ENCODE measurements at places on chromosomes 13 and 19.

DNA sequence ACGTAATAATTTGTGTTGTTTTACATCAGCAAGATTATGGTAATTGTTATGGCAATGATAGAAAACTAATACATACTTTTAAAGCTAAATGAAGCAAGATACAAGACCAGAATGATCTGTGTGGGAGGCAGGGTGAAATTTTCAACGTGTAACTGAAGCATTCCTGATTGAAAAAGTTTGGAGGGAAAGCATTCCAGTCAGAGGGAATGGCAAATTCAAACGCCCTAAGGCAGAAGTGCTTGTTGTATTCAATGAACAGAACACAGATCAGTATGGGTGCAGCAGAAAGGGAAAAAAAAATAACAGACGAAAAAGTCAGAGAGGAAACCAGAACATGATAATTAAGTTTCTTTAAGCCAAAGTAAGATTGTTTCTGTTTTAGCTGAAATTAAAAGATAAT, 928.5 kb upstream of the SLITRK1 start:
- DNase-seq, result no peak

- DNase-seq, result no peak
Observed at GRCh38 chr13:106088085-106088484, 447.4 kb downstream of the EFNB2 start.

GRCh38 chr13:79380997-79381396, 25.1 kb downstream of the RBM26 start:
- no peak for DNase-seq

DNA sequence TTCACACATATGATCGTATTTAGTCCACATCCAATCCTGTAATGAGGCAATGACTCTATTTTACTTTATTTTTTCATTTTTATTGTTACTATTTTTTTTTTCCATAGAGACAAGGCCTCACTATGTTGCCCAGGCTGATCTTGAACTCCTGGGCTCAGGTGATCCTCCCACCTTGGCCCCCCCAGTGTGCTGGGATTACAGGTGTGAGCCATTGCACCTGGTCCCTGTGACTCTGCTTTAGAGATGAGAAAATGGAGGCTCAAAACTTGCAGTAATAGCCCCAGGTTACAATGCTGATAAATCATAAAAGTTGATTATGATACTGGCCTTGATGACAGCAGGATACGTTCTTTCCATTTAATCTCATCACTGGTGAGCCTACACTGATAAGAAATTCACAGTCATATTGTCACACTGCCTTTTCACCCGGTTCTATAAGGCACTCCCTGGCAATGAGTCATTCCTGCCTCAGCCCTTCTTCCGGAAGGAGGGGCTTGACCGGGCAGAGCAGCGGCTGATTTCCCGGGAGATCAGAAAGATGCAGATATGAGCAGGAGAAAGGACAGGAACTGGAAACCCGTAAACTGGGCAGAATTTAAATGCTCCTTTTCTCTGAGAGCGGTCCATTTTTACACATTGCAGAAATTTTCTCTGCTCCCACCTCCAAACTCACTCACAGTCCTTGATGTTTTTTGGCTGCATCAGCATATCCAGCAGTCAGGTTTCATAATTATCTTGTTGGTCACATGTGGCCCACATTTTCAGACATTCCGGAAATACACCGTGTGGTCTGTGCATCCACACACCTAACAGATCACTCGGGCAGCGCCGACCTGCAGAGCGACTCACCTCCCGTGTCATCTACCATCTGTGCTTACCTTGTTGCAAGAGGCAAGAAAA, 616.4 kb downstream of the EFNB2 start:
- no peak for DNase-seq

DNA sequence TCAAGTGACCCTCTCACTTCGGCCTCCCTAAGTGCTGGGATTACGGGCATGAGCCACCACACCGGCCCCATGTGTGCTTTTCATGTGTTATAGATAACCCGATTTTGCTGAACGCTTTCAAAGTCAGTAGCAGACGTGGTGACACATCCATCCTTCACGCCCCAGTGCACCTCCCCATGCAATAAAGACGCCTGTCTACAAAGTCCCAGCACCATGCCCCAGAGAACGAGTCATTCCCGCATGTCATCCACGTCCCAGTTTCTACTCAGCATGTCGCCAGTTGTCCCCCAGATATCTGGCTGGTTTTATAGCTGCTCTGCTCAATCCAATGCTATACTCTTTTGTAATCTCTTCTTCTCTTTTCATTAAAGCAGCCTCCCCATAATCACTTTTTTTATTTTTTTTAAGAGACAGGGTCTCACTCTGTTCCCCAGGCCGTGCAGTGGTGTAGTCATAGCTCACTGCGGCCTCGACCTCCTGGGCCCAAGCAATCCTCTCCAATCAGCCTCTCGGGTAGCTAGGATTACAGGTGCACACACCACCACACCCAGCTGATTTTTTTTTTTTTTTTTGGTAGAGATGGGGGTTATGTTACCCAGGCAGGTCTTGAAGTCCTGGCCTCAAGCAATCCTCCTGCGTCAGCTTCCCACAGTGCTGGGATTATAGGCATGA, 42.5 kb downstream of the DNM2 start:
- no peak for DNase-seq

GRCh38 chr19:30742406-30742938, 370.3 kb downstream of the ZNF536 start:
- DNase-seq, result no peak

GRCh38 chr19:6210721-6211600, 68.8 kb downstream of the MLLT1 start:
- DNase-seq, result no peak

DNA sequence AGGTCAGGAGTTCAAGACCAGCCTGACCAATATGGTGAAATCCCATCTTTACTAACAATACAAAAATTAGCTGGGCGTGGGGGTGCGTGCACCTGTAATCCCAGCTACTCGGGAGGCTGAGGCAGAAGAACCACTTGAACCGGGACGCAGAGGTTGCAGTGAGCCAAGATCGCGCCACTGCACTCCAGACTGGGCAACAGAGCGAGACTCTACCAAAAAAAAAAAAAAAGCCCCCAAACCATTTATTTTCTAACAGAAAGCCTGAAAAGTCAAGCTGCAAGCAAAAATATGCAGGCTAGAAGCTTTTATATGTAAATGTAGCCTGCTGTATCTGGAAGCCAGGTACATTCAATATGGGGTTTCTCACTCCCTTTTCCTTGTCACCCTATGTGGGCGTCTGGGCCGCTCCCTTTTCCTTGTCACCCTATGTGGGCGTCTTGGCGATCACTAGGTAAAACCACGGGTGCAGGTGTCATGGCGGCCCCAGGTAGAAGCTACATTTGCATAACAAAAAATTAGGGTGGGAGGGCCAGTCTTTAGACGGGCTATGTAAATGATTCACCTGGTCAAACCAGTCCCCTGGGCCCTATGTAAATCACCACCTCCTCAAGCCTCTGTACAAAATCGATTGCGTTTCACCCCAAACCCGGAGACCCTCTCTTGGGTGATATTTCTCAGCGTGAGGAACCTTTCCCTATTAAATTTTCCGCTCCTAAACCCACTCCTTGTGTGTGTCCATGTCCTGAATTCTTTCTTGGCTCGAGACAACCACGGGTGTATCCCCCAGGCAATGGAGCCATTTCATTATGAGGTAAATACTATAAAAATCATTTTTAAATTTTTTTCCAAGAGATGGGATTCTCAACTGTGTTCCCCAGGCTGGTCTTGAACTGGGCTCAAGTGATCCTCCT, 2.1 kb downstream of the TRIM13 start:
- no peak for DNase-seq

GRCh38 chr19:33278023-33278402, 24.3 kb downstream of the CEBPA start:
- no peak for DNase-seq

- no peak for DNase-seq
Observed at GRCh38 chr13:26280295-26280694, 26.4 kb downstream of the CDK8 start.

GRCh38 chr13:110195547-110196485, 111.1 kb downstream of the COL4A1 start:
- DNase-seq, result no peak

- DNase-seq, result no peak
Observed at GRCh38 chr13:27309401-27309958, 38.9 kb downstream of the RASL11A start.

DNA sequence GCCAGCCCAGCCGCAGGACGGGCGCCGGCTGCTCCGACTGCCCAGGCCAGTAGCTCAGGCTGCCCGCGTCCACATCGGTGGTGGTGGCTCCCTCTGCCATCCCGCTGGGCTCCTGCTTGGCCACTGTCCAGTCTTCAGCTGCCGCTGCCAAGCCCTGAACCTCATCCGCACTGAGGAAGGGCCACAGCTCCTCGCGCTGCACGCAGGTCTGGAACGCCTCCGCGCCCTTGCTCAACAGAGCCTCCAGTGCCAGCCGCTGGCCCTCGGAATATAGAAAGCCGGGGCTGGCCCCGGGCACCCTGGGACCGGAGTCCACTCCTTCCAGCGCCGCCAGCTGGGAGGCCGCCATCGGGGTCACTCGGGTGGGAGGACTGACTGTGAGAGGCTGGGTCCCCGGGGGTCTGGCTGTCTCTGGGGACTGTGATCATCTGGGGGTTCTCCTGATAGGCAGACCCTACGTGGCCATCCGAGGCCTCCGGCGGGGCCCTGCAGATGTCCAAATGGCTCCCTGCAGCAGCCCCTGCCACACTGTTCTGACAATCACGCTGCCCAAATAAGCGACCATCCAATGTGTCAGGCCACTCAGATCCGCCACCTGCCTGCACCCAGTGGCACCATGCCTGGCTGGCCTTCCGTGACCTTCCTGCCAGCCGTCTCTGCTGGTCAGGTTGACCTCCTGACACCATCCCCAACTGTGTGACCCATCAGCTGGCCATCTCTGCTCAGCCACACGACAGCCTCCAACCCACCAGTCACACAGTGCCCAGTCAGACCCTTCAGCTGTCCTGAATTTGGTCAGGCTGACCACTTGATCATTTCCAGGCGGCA, 1.6 kb downstream of the FAM83E start:
- no peak for DNase-seq

DNA sequence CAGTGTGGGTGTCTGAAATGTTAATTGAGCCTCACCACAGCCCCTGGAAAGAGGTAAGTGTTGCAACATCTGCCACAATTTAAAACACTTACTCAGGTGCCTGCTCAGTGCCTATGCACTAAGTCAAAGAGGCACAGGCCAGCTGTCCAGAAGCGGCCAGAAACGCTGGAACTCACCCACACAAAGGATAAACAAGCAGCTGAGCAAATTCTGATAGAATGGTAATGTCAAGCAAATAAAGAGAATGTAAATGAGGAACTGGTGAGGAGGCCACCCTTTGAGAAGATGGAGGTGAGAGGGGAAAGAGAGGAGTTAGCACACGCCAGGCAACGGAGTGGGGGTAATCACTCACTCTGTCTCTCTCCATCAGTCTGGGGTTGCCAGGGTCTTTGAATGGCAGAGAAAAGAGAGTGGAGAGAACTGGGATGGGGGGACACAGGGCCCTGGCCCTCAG, 67.7 kb upstream of the SERP2 start:
- no peak for DNase-seq

DNA sequence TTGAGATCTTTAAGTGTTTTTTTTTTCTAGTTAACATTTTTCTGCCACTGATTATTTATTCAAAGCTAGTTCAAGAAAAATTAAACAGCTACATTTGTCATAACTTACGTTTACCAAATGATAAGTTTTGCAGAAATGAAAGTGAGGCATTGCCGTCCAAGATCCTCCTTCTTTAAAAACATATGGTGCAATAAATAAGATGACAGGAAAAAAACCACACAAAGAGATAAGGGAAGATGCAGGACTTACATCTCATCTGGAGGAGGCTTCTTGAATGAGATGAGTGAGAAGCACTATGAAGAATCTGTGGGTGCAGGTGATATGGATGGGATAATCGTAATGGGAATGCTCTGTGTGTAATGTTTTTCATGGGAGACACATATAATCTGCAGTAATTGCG, 12.4 kb downstream of the TNFSF13B start:
- no peak for DNase-seq

DNA sequence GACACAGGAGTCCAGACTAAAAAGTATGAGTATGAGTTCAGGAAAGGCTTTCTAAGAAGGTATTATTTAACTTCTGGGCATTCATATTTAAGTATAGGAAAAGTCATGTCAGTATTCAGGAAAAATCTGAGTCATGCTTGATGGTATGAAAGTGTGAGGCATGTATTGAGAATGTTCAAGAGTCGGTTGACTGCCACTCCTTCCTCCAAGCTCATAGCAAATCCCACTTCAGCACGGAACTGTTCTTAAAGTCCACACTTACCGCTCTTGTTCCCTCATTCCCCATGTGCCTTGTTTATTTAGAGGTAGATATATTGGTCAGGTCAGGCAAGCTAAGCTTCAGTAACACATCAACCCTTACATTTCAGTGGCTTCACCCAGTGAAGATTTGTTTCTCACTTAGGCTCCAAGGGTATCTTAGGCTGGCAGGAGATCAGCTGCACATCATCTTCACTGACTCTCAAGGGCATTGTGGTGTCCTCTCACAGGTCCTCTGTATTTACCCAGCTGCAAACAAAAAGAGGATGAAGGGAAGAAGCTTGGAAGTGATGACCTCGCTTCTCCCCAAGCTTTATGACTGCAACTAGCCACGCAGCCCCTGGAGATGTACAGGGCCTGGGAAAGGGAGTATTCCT, 1189.2 kb downstream of the EFNB2 start:
- no peak for DNase-seq

DNA sequence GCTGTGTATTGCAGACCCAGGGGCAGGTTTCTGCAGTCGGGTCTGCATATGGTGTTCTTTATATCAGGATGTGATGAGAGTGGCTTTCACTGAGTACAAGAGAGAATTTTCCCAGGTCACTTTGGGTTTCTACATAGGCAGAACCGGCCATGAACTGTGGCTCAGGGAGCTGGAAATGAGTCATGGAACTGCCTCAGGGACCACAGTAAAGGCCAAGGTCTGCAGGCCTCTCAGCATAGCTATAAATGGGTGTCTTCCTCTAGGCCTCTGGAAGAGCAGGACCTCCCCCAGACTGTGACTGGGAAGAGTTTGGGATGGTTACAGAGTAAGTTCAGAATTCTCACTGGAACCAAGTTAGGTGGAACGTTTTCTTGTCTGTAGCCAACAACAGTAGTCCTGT, 51.8 kb upstream of the ZNF681 start:
- no peak for DNase-seq

- no peak for DNase-seq
Observed at GRCh38 chr19:48798937-48799336, 11.9 kb downstream of the BCAT2 start.

DNA sequence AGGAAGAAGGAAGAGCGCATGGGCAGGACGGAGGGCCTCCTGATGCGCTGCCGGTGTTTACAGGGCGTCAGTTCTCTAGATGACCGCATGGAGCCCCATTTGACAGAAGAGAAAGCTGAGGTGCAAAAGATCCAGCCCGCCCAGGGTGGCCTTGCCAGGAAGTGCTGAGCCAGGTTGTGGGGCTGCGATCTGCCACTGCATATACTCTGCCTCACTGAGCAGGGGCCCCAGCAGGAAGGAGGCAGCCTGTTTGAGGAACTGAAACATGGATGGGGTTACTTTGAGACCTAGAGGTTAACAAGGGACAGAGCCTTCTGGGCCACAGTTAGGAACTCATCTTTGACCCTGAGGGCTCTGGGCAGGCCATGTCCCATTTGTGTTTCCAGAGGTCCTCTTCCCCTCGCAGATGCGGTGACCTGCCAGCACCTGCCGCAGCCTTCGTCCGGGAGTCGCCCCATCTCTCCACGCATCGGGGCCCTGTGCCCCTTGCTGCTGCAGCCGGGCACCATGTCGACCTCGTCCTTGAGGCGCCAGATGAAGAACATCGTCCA, 3.2 kb downstream of the EPN1 start:
- DNase-seq, result no peak

Data from uterus (tissue), 4 donors.